ENCODE measurements at places on chromosomes 1 and 21.

DNA sequence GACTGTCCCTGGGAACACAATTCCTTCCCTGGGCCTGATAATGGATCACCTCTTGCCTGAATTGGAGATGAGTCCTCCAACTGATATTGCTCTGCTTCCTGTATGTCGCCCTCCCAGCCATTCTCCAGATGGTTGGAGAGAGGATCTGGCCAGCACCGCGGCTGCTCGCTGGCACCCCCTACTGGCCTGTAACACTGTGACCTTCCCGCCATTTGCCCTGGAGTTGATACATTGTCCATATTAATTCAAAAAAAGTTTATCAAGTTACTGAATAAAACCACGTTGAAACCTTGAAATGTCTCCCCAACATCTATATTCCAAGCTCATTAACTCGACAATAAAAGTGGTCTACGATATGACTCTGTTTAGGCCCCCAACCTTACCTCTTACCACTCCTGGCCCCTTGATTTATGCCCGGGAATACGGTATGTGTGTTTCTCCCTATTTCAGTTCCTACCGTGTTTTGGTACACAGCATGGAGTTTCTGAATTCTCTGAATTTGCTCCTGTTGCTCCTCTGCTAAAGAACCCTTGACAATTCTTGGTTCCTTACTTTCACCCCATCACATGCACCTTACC, 241.8 kb upstream of the KIAA0040 start:
- no peak for DNase-seq

GRCh38 chr1:8754993-8755392, 62.4 kb downstream of the RERE start:
- DNase-seq, result no peak

- DNase-seq, result no peak
These were observed 8.9 kb downstream of the HYI start for GRCh38 chr1:43444836-43445235.

GRCh38 chr1:48988633-48989197, 212.0 kb upstream of the BEND5 start:
- no peak for DNase-seq

DNA sequence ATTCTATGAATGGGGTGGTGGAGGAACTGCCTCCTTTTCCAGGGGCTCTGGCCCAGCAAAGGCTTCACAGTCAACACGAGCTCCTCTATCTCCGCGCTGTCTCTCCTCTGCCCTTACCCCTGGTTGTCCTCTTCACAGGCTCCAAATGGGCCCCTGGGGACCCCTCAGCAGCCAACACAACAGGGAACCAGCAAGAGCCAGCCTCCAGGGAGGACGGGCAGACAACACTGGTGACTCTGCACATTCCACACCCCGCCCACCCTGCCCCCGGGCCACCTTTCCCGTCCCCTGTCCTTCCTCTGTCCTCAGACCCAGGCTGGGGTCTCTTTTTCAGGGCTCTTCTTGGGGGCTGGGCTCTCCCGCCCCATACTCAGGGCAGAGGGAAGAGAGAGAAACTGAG, 17.5 kb upstream of the ETV3 start:
- no peak for DNase-seq

DNA sequence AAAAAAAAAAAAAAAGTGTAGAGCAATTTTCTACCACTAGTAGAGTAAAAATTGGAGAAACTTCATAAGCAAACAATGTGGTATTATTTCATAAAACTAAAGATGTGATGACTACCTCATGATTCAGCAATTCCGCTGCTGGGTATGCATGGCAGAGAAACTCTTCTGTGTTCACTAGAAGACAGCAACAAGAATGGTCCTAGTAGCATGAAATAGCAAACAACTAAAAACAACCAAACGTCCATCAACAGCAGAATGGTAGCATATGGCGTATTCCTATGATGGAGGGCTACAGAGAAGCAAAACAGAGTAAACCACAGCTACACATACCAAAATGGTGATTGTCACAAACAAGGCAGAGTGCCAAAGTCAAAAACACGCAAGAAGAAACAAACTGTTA, 18.9 kb downstream of the HTR1D start:
- DNase-seq, result peak; percentile 90

DNA sequence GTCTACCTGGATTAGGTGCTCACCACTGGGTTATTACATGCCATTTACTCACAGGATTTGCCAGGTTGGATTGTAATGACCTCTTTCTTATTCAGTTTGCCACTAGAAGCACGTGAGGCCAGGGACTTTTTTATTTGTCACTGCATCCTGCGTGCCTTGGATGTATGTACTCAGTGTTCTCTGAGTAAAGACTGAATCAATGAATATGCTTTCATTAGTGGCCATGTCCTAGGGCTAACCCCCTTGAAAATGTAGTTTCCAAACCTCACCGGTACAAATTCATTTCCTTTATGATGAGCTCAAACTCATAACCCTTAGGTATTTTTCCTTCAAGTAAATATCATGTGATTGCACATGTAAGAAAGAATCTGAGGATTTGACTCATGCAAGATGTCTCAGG, 1.3 kb upstream of the ZP4 start:
- DNase-seq, result no peak

GRCh38 chr1:43882763-43883162, 50.8 kb upstream of the ARTN start:
- DNase-seq, result no peak

GRCh38 chr1:238346340-238346739, 455.6 kb upstream of the ZP4 start:
- DNase-seq, result no peak

- peak; percentile 21 for DNase-seq
These were observed 33.5 kb downstream of the CTBS start for GRCh38 chr1:84540759-84541158.

GRCh38 chr1:37545019-37545418, 9.1 kb downstream of the SNIP1 start:
- DNase-seq, result no peak

DNA sequence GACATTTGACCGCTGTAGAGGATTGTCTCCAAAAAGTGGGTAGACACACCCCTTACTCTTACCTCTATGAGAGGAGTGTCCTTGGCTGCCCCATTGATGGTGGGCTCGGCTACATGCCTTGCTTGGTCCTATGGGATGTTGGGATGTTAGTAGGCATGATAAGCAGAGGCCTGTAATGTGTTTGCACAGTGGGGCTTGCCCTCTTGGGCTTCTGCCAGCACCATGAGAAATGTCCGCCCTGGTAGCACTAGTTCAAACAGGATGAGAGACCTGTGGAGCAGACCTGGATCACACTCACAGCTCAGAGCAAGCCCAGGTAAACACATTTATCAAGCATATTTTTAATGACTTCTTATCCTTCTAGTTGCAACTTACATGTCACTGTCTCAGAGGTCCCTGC, 54.2 kb downstream of the SH3GLB1 start:
- DNase-seq, result no peak

- no peak for DNase-seq
These were observed 26.5 kb upstream of the AVPR1B start for GRCh38 chr1:206143537-206144172.

DNA sequence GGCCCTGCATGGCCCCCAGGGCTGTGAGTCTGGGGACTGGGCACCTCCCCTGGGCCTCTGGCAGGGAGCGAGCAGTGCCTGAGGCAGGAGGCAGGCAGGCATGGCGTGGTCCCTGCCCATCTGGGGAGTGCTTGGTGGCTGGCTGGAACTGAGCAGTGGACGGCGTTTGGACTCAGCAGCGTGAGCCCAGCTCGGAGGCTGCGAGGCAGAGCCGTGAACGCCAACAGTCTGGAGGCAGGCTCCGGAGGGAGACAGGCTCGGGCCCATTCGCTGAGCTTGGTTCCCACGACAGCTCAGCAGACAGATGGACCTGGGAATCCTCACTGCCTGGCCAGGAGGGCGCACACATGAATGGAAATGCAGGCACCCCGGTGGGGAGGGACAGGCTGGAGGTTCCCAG, 160.7 kb upstream of the POU3F1 start:
- DNase-seq, result no peak

DNA sequence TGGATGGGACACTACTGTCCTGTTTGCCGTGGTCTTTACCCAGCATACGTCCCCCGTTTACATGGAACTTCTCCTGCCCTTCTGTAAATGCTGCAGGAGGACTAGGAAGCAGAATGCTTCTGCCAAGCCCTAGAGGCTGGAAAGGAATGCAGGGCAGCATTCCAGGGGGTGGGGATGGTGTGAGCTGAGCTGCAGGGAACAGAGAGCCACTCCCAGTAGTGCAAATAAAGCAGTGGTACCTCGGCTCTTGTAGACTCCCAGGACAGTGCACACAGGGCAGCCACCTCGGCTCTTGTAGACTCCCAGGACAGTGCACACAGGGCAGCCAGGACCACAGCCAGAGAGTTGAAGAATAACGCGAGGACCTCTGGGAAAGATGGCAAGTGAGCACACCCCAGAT, 35.4 kb downstream of the PTPRU start:
- peak; percentile 63 for DNase-seq

- DNase-seq, result peak; percentile 31
These were observed 102.3 kb upstream of the TMPRSS2 start for GRCh38 chr21:41610042-41610839.

DNA sequence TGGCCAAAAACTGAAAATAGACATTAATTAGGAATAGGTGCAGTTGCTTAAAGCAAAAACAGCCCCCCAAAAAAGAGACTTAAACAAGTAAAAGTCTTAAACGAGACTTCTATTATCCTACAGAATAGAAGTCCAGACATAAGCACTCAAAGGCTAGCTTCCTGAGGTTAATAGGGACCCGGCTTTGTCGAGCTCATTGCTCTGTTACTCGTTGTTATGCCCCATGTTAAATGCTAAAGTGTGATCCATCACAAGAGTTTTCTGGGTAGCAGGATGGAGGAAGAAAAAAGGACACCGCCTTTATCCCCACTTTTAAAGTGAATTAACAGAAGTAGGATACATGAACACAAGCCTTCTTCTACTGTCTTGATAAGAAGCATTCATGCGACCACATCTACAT, 10.6 kb downstream of the CD1D start:
- no peak for DNase-seq

- DNase-seq, result peak; percentile 91
These were observed 16.0 kb upstream of the PIGV start for GRCh38 chr1:26771643-26772321.

DNA sequence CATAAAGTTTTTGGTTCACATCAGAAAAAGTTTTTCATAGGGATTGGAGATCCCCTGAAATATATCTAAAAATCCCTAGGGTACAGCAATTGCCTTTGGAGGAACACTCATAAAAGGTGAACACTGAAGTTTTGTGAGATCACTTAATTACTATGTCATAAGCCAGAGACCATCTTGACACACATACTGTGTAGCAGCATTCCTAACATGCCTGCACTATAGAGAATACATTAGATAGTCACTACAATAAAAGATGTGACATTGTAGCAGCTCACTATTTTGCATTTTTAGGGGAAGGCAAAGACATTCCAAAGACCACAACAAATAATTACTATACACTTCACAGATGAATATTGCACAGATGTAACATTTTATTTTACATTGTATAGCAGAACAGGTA, 779.9 kb downstream of the KCNT2 start:
- DNase-seq, result no peak

DNA sequence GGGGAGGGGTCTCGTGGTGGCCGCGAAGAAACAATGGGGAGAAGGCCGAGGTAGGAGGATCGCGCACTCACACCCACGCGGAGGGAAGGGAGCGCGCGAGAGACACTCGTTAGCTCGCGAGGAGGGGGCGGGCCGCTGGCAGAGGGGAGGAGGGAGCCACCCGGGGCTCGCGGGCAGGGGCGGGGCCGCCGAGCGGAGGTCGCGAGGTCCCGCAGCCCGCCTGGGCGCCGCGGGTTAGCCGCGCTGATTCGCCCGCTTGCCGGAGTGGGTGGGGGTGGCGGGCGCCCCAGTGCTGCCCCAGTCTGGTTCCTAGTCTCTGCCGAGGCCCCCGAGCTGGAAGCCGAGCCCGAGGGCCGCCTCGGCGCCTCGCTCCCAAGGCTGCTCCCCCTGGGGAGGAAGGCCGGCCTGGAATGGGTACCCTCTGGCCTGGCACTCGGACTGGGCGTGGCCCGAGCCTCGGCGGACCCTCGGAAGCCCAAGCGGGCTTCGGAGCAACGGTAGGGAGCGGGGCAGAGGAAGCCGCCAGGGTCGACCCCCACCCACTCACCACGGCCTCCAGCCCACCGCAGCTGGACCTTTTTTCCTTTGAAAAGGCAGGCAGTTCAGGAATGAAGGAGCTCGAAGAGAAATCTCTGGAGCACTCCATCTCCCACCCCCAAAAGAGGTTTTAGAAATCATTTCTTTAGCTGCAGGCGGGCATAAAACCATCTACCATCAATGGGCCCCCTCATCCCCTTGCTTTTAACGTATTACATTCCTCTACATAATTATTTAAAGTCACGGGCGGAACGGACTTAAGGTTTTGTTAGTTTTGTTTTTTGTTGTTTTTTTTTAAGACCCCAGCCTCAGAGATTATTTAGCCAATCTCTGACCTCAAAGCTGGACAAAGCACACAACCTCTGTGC, 722 bp upstream of the TUT4 start:
- peak; percentile 83 for DNase-seq

DNA sequence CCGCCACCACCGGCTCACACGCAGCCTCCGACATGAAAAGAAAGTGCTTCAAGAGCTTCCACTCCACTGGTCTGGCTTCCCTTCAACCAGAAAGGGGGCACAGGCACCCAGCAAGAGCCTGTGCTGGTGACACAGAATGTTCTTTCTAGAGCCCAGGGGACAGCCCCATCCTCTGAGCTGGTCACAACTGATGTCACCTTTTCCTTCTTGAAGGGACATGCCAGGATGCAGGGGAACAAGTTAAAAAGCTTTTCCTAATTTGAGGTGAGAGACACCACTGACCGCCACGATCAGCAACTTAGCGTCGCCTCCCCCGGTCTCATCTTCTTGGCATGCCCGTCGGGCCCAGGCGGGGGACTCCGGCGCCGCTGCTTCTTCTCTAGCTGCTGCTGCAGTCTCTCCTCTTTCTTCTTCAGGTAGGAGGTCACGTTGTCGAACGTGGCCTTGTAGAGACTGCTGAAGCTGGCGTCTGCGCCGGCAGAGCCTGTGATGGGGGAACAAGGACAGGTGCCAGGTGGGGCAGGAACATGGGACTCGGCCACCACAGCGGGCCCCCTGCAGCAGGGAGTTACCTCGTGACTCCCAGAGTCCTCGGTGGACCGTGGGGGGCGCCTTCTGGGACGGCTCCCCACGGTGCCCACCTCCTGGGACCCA, 29.5 kb downstream of the WDR4 start:
- DNase-seq, result no peak

GRCh38 chr1:228833911-228834688, 98.8 kb downstream of the RHOU start:
- no peak for DNase-seq

DNA sequence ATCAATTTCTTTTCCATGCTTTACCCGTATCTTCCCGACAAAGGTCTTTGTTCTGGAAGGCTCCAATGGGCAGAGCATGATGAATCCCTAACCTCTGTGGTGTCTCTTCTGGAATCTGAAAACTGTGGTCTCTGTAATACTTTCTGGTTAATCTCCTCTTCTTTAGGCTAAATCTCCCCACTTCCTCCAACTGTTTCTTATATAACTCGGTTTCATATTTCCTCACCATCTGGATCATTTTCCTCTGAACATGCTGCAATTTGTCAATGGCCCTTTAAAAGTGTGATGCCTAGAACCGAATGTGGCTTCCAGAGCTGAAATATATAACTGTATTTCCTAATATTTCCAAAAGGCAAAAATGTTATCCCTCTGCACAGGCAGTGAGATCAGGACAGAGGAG, 66.1 kb downstream of the ALG14 start:
- DNase-seq, result peak; percentile 68

Measured in fibroblast of gingiva (primary cell).